Effector CD4-positive, alpha-beta T cell (primary cell): ENCODE measurements at places on chromosomes 1 and 21.

- no peak for DNase-seq
These were observed 129.8 kb downstream of the PLA2G4A start for GRCh38 chr1:186958520-186958919.

DNA sequence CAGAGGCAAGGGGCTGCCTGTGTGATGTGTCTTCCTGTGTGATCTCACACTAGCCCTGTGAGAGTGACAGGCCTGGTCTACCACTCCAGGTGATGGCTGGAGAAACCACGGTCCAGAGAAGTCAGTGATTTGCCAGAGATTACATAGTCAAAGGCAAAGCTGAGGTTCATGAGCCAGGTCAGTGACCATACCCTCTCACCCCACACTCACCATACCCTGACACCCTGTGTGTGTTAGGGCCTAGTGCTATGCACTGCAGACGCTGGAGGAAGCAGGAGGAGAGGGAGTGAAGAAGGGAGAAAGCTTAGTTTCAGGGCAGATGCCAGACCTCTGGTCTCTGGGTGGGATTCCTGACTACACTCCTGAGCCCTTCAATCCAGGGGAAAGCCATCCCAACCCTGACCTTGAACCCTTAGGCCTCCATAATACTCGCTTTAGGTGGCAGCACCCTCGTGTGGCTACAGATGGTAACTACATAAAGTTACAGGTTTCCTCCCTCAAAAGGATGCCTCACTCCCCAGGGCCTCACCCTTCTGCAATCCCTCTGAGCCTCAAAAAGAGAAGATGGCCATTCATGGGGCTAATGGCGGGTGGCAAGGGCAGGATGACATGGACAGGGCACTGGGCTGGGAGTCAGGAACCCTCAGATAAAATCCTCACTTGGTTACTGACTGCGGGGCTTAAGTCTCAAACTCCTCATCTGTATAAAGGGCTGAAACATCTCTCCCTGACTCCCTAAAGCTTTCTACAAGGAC lies 20.8 kb upstream of the SDC3 start:
- DNase-seq, result peak; percentile 37

DNA sequence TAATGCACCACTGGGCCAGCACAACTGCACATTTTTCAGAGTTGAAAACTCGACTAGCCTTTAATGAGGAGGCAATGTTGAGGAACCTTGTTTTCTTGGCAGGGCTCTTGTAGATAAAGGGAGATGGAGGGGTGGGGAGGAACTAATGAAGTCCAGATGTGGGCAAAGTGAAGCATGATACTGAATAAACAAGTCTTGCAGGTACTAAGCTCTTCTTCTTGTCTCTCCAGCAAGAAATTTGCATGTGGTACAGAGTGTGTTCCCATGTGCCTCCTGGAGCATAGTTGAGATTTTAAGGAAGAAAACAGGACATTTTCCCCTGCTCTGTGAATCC lies 47.0 kb downstream of the PLPP3 start:
- DNase-seq, result no peak

GRCh38 chr21:42818328-42818749 lies 61.0 kb downstream of the WDR4 start:
- peak; percentile 48 for DNase-seq

- no peak for DNase-seq
These were observed 29.0 kb upstream of the PPM1J start for GRCh38 chr1:112744009-112744578.

DNA sequence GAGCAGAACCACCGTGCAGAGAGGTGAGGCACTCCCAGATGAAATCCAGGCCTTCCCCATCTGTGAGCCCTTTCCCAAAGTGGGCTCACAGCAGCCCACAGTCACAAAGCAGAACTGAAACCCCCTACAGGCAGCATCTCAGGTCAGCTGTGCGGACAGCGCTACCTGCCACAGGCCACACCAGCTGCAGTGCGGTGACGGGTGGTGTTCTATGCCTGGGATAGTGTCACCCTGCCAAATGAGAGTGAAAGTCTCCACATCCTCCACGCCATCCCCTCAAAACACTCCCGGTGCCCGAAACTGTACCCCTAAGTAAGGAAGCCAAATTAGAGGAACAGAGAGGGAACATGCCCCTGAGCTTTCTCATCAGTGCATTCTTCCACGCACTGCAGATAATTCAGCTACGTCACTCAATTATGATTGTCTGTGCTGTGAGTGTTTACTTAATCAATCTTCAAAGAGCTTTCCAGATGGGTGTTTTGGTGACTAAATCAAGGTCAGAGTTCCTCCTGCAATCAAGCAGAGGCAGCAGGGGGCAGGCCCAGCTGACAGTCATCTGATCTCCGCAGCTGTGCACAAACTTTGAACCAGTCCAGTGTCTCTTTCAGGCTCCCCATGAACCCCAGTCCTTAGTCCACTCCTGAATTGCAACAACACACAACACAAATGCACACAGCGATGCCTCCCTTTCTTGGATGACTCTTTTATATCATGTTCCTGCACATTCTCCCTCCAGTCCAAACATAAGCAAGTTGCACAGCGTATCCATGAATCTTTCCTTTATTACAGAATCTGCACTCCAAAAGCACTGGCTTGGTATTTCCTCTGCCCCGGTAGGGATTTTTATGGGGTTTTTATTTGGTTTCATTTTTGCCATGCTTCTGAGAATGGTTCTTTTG lies 150.0 kb downstream of the TOMM20 start:
- DNase-seq, result peak; percentile 57

- DNase-seq, result no peak
These were observed 589.7 kb downstream of the LMO4 start for GRCh38 chr1:87918398-87918797.

- no peak for DNase-seq
These were observed 3.6 kb downstream of the OTUD7B start for GRCh38 chr1:150006881-150007421.

GRCh38 chr1:156128308-156128653 lies 13.8 kb downstream of the LMNA start:
- no peak for DNase-seq

- no peak for DNase-seq
These were observed 176.8 kb upstream of the PTBP2 start for GRCh38 chr1:96544831-96545221.

DNA sequence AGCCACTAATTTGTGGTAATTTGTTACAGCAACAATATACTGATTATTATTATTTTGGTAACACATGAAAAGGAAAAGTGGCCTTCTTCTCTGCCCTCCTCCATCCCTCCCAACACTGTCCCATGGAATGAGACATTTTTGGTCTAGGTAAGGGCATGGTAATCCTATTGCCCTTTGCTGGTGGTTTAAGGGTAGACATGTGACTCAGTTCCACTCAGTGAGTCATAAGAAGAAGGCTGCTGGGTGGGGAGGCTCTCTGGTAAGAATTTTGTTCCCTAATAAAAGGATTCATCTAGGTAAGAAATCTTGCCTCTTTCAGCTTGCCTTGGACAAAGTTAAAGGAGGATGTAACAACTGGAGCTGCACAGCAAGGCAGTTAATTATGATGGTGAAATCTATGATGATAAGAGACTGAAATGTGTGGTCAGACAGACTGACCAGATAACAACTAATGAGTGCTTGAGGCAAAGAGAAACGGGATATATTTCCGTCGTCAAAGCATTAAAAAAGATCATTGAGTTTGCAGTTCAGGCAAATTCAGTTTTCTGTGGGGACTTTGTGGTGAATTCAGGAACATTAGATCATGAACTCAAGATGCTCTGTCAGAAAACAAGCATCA lies 232.0 kb upstream of the KCNK2 start:
- DNase-seq, result no peak

- DNase-seq, result no peak
These were observed 121.8 kb upstream of the WNT4 start for GRCh38 chr1:22264464-22265341.

GRCh38 chr1:116572771-116573430 lies 2.1 kb upstream of the CD58 start:
- no peak for DNase-seq

GRCh38 chr21:31720330-31720729 lies 11.6 kb downstream of the SCAF4 start:
- no peak for DNase-seq

GRCh38 chr1:219520241-219520640 lies 92.7 kb downstream of the ZC3H11B start:
- DNase-seq, result no peak

GRCh38 chr1:90318431-90318830 lies 323.5 kb downstream of the ZNF326 start:
- no peak for DNase-seq

GRCh38 chr1:36783475-36783874 lies 250.8 kb downstream of the GRIK3 start:
- no peak for DNase-seq

GRCh38 chr1:214006845-214007244 lies 19.1 kb downstream of the PROX1 start:
- DNase-seq, result no peak

GRCh38 chr21:45820171-45821091 lies 161.1 kb upstream of the COL6A1 start:
- DNase-seq, result peak; percentile 78

DNA sequence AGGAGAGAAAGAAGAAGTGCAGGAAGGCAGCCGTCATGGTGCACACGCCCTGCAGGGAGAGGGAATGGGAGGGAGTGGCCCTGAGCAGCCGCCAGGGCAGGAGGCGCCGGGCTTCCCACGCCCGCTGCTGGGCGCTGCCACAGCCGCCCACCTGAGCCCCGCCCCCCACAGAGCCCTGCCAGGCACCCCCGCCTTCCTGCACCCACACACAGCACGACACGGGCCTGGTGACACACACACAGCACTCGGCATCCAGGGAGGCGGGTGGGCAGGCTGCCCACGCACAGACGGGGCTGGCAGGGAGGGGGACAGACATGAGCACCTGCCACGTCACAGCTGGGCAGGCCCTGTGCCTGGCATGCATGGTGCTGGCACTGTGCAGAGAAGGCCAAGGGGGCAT lies 27.5 kb downstream of the ADGRB2 start:
- DNase-seq, result no peak

DNA sequence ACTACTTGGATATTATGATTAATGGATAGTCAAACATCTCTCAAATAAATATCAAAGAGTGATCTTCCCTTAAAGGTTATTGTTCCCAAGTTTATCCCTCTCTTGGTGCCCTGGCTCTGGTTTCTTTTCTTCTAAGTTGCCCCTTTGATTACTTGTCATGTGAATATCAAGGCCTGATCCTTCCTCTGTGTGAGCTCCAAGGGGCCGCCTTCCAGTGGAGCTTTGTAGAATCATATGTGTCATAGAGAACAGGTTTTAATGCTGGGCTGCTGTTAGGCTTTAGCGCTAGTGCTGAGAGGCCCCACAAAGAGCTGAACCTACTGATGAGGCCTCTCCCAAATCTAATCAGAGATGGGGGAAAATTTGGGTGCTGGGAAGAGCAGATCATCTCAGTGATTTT lies 25.5 kb downstream of the UCK2 start:
- DNase-seq, result no peak

GRCh38 chr1:31238612-31238985 lies 1.1 kb downstream of the NKAIN1 start:
- no peak for DNase-seq

GRCh38 chr1:28803662-28804061 lies 8.3 kb upstream of the OPRD1 start:
- DNase-seq, result no peak

GRCh38 chr1:107141491-107142126 lies 770 bp downstream of the NTNG1 start:
- DNase-seq, result no peak

- no peak for DNase-seq
These were observed 7.3 kb upstream of the CA6 start for GRCh38 chr1:8938232-8938999.

- no peak for DNase-seq
These were observed 37.0 kb upstream of the TMEM52 start for GRCh38 chr1:1956101-1956500.

DNA sequence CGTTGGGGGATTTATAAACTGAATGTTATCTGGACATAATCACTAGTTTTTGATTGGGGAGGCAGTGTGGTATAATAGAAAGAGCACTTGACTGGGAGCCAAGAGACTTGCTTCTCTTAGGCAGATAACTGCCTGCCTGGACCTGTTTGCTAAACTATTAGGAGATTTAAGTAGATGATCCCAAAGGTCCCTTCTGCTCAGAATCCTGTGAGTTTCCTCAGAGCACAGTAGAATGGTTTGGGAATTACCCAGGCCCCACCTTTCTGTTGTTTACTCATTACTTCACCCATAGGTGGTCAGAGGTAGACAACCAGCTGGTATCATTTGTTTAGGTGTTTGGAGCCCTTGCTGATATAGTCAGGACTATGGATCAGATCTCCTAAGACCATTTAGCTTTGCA lies 10.3 kb upstream of the PODN start:
- DNase-seq, result no peak

DNA sequence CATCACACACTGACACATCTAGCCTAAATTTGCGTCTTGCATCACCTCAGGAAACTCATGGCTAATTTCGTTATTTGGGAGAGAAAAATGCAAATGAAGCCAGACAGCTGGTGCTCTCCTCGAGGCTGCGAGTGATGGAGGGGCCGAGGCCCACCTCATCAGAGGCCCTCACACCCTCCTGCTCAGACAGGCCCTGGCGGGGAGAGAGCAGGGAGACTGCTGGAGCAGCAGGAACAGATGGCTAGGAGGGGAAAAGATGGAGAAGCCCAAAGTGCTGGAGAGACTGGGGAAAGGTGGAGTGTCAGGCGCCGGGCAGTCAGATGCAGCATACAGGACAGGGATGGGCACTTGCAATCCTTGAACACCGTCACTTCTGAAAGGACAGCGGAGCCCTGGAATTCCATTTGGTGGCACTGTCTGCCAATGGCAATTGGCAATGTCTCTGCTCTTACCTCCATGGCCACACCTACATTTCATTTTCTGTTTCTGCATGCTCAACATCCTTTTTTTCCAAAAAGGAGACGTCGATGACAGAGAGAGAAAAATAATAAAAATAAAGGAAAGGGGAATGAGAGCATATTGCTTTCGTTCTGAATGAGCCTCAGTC lies 286.2 kb downstream of the SPATA17 start:
- DNase-seq, result no peak

DNA sequence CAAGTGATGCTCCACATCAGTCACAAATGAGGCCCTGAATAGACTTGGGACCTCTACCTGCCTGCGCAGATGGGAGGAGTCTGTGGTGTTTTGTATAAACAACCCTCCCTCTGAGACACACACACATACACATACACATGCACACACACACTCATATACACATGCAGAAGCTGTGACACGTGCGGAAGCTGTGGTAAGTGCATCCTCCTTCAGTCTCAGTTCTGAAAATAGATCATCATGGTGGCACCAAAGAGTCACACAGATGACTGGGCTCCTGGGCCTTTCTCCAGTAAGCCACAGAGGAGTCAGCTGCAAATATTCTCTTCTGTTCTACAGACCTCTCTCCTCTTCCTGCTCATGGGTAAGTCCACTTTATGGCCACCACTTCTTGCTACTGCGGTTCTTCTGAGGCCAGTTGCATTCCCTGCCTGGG lies at the start of gene LY9:
LY9 (plus strand) TSS at position 224 of the 433 bp plus-strand sequence; CDS start at position 238, 14 bp downstream.
- DNase-seq, result peak; percentile 81
